ENCODE measurements at places on chromosomes 3 and 15.

GRCh38 chr3:38853011-38853410 lies 37.0 kb upstream of the SCN10A start:
- DNase-seq: no peak

GRCh38 chr3:40585381-40586016 lies 60.7 kb downstream of the ZNF621 start:
- DNase-seq: no peak

GRCh38 chr3:39540162-39540921 lies 72.9 kb downstream of the MOBP start:
- DNase-seq: no peak

- no peak for DNase-seq
These were observed 612 bp upstream of the TBL1XR1 start for GRCh38 chr3:177197727-177198460.

DNA sequence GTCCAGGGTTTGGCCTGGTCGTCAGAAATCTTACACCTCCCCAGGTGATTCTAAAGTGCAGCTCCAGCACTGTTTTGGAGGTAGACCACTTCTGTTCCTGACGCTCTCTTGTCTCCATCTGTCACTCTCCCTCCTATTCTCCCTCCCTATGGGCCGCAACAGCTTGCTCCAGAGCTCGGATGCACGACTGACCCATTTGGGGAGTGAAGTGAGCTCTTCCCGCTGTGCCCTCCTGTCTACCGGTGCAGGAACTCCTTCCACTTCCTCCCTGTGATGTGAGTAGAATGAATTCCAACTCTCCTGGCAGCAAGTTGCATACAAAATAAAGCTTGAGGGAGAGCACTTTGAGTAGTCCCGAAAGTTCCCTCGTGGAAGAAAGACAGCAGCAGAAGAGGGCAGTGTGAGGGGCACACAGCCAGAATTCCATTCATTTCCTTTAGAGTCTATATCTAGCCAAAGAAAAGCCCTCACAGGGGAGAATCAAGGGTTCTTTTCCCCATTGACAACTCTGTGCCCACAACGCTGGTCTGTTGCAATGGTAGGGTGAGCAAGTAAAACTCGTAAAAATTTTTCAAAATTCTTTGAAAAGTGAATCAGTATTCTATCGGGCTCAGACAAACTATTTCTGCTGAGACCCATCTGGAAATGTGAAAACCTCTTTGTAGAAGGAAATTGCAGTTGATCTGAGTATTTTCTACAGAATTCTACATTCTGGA lies 39.9 kb upstream of the BDH1 start:
- DNase-seq: no peak

GRCh38 chr15:50676799-50677483 lies 9.7 kb downstream of the TRPM7 start:
- DNase-seq: no peak

DNA sequence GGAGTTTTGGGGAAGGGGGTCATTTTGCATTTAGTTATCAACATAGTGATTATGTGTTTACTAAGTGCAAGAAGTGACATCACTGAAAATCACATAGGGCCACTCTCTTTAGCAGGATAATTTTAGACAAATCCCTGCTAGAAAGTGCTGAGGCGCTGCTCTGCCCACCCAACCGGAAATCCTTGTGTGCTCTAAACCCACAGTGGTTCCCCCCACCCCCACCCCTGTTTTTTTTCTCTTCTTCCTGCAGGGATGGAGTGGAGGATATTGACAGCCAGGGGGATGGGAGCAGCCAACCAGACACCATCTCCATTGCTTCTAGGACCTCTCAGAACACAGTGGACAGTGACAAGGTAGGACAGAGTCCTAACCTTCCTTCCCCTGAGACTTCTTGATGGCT lies 234.2 kb upstream of the UMPS start:
- no peak for DNase-seq

DNA sequence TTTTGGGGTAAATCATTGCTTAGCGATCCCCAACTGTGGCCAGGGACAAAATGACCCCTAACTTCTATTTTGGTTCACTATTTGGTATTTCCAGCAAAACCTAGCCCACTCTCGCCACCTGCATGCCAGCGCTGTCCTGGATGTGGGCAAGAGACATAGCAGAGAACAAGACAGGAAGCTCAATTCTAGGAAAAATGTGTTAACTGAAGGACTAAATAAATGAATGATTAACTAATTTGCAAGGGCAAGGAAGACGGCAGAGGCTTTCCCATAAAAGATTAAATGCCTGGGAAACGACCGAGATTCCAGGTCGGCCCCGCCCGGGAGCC lies 408 bp downstream of the NICN1 start:
- no peak for DNase-seq

DNA sequence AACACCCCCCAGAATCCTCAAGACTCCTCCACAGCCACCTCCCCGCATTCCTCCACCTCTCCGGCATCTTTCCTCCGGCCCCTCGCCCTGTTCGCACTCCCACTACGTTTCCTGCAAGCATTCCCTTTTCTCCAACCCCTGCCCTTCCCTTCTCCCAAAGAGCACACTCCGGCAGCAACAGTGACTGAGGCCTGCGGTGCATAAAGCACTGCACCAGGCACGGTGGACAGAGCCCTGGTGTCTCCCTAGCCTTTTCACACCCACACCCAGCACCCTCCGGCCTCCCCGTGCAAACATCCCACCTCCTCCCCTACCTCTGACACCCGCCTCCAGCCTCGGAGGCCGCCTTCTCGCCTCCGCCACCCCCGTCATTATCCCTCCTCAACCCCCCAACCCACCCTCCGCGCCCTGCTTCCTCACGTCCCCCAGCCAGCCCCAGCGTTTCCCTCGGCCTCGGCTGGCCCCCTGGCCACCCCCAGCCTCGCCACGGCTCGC lies 577 bp downstream of the ZNF148 start:
- peak; percentile 41 for DNase-seq

DNA sequence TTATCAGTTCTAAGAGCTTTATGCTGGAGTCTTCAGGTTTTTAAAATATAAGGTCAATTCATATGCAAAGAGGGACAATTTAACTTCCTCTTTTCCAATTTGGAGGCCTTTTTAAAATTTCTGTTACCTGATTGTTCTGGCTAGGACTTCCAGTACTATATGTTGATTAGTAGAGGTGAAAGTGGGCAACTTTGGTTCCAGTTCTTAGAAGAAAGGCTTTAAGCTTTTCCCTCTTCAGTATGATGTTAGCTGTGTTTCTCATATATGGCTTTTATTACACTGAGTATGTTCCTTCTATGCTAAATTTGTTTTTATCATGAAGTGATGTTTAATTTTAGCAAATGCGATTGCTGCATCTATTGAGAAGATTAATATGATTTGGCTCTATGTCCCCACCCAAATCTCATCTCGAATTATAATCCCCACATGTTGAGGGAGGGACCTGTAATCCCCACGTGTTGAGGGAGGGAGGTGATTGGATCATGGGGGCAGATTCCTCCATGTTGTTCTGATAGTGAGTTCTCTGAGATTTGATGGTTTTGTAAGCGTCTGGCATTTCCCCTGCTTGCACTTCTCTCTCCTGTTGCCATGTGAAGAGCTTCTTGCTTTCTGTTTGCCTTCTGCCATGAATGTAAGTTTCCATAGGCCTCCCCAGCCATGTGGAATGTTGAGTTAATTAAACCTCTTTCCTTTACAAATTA lies 33.8 kb downstream of the FAIM start:
- no peak for DNase-seq

DNA sequence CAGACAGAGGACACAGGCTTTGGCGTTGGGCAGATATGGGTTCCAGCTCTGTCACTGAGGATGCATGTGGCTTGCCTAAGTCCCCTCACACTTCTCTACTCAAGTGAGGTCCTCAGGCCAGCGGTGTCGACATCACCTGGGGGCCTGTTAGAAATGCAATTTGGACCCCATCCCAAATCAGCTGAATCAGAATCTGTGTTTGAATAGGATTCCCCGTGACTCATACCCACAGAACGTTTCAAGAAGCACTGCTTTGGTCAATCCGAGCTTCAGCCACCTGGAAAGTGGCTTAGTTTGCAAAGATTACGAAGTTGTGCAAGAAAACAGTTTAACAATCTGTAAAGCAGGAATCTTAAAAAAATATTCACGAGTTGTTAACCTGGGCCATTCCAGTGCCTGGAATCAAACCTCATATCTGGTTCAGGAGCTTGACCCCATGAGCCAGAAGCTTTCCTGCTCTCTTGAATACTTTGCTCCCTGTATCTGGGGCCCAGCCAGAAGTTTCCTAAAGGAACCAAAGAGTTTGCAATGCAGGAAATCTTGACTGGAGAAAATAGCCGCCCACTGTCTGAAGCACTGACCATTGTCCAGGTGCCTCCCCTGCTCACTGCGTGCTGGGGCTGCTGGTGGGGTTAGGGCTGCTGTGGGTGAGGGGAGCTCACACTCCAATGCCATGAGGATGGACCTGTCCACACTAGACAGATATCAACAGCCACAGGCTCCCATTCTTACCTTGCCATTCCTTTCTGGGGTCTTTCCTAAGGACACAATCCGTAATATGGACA lies 208.5 kb upstream of the LINGO1 start:
- DNase-seq: no peak

DNA sequence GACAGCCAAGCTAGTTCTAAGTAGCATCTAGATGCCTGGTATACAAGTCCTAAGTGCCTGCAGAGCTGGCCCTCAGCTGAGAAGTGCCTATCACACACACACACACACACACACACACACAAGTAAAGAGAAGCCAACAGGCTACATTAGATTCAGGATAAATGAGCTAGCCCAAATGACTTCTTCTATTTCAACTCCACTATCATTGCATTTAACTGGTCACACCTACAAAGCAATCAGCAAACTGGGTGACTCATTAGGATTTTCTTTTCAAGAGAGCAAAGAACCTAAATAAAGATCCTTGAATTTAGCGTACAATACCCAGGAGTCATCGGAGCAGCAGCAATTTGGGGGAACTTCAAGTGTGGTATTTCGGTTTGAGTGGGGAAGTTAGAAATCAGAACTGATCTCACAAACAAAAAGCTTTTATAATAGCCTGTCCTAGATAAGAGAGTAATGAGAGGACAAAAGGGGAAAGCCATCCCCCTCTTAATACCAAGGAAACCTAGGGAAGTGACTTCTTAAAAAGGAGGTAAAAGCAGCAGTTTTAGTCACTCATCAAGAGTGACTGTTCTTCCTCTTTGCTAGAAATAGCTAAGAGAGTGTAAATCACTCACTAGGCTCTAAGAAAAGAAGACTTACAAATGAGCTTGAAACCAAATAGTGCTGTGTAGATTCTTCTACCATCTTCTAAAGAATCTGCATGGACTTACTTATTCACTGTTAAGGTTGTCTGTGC lies 112.7 kb downstream of the TNIK start:
- DNase-seq: no peak

DNA sequence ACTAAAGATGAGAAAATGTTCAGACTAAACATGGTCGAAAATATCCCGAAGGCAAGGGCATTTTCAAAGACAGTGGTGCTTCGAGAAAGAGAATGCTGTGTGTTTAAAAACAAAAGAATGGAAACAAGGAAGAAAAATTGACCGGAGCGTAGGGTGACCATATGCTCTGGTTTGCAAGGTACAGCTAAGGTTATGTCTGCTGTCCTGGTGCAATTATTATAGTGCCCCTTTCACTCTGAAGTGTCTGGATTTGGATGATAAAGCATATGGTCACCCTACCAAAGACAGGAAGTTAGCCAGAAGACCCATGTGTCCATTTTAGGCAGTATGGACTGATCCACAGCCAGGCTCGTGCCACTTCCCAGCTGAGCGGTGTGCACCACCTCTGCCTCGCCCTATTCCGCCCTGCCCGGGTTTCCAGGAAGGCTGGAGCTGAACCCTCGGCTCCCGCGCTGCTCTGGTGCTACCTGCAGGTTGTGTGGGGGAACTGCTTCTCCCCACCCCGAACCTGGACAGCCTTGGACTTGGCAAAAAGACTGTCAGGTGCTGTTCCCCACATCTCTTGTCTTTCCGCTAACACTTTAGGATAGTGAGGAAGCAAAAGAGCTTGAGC lies 25.2 kb downstream of the GOLGA6D start:
- DNase-seq: no peak

DNA sequence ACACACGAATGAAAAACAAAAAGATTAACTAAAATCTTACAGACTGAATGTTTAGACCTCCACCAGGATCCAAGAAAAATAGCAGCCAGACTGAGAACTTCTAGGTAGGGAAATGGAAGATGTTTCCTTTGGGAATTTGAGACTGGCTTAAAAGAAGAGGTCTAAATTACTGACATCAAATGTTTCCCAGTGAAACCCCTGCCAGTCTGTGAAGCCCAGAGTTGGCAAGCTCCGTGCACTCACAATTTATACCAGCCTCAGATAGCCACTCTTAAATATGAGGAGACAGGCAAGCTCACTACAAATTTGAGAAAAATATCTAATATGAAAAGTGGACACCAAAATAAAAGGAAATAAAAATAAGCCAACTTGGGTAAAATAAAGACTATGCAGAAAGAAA lies 700.5 kb upstream of the ZNF385D start:
- DNase-seq: no peak

DNA sequence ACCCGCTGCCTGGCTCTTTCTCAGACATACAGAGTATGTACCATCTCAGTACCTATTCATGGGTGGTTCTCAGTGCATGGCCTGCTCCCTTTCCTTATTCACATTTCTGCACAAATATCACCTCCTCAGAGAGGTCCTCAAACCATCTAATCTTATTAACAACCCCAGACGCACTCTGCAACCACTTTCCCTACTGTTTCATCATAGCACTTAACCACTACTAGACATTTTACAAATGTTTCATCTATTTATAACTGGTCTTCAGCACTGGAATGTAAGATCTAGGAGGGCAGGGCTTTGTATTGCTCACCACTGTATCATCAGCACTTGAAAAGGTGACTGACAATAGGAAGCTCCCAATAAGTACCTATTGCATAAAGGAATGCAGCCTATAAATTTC lies 45.1 kb downstream of the TNIK start:
- DNase-seq: no peak

DNA sequence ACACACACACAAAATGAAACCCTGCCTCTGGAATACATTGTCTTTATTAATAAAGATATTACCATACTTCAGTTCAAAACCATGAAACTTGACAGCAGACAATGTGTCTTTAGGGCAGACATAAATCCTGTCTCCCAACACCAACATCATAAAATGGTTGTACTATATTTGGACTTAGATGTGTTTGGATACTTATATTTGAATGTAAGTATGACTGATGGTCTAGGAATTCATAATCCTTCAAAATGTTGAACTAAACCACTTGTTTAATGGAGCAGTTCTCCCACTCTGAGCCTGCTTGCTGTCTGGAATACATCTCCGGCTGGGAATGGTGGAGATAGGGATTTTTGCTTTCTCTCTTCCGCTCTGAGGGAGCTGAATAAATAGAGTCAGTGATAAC lies 10.6 kb downstream of the FBN1 start:
- no peak for DNase-seq

DNA sequence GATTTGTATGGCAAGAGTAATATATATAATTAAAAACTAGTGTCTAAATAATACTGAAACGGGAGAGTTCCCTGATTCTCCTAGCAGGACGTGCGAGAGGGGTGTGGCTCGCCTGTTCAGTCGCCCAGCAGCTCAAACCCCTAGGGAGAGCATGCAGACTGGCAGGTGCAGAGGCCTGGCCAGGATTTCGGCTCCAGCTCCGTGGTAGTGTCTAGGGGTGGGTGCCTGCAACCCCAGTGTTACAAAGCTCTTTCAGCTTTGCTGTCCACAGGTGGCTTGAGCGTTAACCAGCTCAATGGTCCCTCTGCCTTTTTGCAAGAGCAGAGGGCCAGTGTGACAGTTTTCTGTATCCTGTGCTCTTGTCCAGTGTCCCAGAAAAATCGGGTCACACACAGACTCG lies 226.6 kb downstream of the ALCAM start:
- DNase-seq: no peak

- no peak for DNase-seq
These were observed 83.6 kb downstream of the PDZRN3 start for GRCh38 chr3:73540969-73541740.

- no peak for DNase-seq
These were observed 118.8 kb downstream of the ADAMTS9 start for GRCh38 chr3:64568895-64569517.
